KG1 (cell line): ENCODE measurements at places on chromosomes 4 and X.
A peak's percentile ranks its signal among the peaks of the same experiment; 100 is the strongest.

DNA sequence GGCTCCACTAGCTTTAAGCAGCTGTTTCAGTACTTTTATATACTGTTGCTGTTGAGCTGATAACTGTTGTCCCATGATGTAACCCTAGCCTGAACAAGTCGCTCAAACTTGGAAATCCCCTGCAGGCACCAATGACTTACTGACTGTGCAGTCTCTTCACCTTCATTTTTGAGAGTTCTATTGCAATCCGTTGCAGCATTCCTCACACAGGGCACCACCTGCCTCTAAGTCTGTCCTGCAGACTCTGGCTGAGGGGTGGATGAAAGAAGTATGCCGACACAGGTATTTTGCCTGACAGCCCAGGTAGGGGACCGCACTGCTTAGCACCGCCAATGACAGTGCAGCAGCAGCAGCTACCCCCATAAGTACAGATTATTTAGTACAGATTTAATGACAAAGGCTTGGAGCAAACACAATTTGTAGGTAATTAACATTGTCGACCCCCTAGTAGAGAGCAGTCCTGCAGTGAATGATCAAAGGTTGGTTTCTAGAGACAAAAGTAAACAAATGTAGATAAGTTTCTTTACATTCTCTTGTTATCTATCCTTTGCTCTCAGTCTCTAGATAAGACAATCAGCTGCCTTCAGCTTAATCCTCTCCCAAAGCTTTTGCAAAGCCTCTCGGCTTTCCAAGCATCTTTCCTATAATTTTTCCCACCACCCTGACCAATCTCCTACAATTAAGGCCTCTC is 205.0 kb downstream of the PABPC4L start:
- no peak for DNase-seq

DNA sequence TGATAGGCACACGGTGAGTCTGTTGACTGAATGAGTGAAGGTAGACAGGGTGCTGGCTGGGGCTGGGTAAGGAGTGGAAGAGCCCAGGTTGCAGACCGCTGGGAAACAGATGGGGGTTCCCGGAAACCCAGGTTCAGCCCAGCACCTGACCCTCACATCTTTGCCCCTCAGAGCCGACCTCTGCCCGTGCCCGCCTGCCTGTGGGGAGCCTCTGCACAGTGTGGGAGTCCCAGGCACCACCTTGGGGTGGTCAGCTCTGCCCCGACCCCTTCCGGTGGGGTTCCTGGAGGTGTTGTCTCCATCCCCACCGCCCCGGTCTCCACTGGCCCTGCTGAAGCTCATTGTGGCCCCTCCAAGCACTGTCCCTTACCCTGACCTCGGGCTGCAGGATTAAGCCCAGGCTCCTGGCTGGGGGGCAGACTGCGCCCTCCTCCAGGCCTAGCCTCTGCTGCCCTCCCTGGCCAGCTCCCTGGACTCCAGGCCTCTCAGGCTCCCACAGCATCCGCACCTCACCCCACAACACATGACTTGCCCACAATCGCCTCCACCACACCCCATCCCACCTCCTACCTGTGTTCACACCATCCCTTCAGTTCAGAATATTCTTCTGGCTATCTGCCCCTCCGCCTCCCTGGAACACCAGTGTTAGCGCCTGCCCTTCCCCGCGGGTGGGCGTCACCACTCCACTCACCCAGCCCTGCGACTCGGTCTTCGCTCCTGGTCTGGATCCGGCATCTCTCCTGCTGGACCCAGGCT is 21.4 kb downstream of the HMX1 start:
- DNase-seq, result no peak

- no peak for DNase-seq
Observed at GRCh38 chr4:41174444-41174843, 39.9 kb downstream of the APBB2 start.

DNA sequence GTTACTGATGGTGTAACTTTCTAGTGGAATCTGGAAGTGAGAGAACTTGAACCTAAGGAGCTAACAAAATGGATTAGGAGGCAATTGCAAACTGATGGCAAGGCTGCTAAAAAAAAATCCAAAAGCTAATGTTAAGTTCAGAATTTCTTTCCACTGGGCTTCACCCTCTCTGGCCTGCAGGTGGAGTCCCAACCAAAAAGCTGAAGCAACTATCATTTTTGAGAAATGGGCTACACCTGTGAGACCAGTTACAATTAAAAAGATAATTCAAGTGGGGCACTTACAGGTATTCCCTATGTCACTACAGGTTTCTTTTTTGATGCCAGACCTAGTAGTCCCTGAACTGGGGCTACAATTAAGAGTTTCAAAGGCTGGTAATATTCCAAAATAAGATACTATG is 142.1 kb upstream of the FTHL17 start:
- DNase-seq, result no peak

- no peak for DNase-seq
Observed at GRCh38 chr4:81571105-81571504, 99.4 kb upstream of the RASGEF1B start.

DNA sequence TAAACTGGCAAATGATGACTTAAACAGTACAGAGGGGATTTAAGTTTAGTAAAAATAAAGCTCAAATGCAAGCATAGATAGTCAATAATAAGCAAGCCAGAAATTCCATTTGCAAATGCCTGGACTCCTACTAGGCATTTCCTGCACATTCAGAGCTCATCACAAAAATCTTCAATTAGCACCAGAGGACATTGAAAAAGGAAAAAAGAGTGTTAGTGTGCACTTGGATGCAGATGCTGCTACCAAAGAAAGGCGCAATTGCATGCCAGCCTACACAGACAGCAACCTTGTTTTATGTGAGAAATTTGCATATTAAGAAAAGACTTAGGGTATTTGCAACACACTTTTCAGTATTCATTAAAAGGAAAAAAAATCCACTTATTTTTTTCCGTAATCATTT is 282.1 kb downstream of the GRIA2 start:
- DNase-seq, result no peak

GRCh38 chr4:153090670-153091385 is 113.4 kb upstream of the TRIM2 start:
- DNase-seq, result no peak

GRCh38 chr4:30610361-30610760 is 109.8 kb upstream of the PCDH7 start:
- no peak for DNase-seq

GRCh38 chrX:44945736-44946135 is 72.7 kb downstream of the KDM6A start:
- DNase-seq, result no peak

- no peak for DNase-seq
Observed at GRCh38 chr4:13160920-13161319, 323.2 kb downstream of the RAB28 start.

DNA sequence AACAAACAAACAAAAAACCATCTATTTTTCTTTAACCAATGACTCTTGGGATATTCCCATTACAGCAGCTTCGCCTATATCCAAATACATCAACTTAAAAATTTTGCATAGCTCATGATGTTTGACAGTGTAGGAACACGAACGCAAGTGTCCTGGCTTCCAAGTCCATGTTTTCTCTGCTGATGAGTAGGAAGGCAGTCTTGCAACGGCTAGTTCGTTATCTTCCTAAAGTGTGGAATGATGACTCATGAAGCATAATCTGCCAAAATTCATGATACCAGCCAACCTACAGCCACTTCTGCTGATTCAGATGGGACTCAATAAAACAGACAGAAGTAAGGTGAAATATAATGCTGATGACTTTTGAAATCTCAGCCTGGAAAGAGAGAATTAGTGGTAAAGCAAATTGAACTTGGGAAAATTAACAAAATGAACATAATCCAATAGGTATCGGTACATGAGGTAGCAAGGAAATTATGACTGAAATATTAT is 6.4 kb upstream of the SEPTIN11 start:
- no peak for DNase-seq

DNA sequence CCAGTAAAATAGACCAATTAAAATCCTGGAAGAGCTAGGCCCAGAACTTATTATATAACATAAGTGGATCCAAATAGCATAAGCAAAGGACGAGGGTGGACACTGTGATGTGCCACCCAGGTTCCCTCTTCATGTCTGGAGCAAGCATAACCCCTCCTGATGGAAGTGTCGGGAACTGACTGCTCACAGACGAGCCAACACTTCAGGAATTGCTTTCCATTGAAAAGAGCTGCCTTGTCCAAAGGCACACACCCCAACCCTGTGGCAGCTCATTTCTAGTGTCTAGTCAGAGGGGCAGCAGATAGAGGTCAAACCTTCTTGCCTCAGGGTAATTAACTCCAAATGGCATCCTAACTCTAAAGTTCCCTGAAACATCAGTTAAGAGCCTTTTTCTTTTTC is 15.3 kb downstream of the DDIT4L start:
- no peak for DNase-seq

GRCh38 chr4:13533670-13534343 is 10.5 kb downstream of the NKX3-2 start:
- DNase-seq, result no peak

DNA sequence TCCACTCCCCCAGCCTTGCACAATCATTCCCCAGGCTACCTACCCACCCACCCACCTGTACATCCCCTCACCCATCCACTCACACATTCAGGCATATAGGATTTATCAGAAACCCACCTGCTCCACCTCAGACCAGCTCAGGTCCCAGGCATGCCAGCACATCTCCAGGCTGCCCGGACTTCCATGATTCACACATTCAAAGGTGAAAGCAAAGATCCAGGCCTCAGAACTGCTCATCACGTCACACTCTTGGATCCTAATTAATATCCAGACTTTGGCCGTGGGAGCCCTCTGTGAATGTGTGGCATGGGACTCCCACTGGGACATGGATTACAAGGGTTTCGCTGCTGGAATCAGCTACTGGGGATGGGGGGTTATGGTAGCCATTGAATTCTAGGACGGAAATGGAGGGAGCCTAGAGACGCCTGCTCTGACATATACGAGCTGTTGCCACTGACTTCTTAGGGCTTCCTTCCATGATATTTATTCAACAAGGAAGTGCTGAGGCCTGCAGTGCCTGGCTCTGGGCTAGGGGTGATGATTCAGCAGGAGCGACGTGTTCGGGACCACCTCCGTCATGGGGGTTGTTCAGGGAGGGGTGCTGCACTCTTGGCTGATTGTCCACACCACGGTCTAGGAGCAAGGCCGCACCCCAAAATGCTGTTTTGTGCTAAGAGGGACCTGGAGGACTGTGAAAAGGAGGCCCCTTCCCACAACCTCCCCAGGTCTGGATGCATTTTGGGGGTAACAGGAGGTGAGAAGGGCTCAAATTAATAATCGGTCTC is 56.9 kb upstream of the ADRA2C start:
- DNase-seq, result no peak

DNA sequence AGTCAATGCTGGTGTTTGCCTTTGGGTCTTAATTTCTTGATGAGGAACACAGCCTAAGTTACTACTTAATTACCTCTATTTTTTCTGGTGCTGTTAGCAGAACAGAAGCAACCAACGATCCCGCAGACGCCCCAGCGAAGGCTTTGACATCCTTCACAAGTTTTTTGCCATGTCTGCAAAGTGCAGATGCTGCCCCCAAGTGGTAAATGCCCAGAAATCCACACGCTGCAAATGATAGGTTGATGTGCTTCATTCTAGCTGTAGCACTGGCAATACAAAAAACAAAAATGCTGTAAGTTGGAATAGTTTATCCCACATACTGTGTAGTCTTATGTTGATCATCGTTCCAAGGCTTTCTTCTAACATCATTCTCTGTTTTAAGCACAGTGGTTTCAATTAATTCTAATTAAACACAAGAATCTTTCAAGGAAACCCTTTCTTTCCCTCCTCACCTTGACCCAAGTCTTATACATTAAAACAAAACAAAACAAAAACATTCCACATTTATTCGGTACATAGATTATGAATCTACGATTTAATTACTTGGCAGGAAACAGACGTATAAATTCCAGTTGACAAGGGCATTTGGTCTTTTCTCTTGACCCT is 1.2 kb downstream of the PNPLA4 start:
- peak; percentile 34 for DNase-seq

DNA sequence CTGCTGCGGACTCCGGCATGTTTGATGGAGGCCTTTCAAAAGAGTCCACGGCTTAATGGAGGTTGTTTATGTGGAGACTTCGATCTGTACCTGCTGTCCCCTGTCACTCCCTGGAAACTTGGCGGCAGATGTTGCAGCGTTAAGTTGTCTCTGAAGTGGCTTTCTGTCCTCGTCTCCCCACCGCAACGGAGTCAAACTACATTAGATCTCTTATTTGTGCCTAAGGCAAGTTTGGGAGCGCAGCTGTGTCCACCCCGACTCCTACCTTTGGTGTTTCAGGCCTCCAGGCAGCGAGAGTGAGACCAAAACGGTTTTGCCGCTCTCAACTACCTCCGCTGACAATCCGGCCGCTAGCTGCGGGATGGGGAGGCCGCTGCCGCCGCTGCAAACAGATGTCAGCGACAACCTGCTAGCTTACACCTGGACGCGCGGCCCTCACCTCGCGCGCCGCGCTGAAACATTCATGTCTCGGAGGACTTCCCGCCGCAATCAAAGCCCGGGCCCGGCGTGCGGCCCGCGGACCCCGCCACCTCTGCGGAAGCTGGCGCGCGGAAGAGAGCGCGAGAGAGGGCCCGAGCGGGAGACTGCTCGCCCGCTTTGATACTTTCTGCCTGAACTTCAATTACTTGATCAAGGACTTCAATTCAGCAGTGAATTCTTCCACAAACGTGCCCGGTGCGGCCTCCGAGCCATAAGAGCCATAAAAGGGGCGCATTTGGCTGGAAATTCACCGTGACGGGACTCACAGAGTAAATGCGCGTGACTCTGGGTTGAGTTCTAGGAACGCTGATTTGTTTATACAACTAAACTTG is 108.4 kb downstream of the ANTXR2 start:
- DNase-seq, result no peak

GRCh38 chr4:26152056-26152455 is 168.8 kb upstream of the RBPJ start:
- DNase-seq, result no peak

- DNase-seq, result no peak
Observed at GRCh38 chrX:47361538-47362511, 8.6 kb upstream of the ZNF157 start.

DNA sequence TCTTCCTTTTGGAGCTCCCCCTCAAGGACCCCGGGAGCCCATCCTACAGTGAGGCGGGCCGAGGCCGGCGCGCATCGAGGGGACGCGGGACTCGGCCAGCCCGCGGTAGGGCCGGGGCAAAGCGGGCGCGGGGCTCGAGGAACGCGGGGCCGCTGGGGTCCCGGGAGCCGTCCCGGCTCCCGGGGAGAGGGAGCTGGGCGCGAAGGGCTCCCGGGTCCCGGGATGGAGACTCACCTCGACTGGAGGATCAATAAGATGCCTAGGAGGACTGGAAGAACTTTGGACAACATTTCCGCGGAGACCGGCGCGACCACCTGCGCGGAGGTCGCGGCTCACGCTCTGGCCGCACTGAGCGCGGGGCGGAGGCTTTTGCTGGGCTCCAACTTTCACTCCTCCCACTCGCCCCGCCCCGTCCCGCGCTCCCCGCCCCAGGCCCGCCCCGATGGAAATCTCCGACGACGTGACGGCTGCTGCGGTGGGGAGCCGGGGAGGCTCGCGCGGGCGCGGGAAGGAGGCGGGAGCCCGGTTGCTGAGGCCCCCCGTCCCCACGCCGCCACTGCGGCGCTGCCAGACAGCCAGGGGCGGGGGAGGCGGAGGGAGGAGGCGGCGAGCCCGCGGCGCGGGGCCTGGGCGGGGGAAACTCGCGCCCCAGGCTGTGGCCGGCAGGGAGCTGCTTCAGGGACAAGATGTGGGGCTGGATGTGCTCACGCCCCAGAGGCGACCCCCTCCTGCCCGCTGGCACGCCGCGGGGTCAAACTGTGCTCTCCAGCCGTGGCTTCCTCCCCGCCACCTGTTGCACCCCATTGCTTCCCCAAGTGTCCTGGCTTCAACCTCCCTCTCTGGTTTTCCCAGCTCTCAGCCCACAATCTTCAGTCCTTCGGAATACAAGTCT is at the start of gene GABRE:
TSS of gene GABRE (minus strand) at position 341 of the 892 bp plus-strand sequence. CDS start at position 290, 51 bp downstream.
- DNase-seq, result no peak
